EL (cell line): ENCODE measurements at places on chromosomes 16 and 17.

DNA sequence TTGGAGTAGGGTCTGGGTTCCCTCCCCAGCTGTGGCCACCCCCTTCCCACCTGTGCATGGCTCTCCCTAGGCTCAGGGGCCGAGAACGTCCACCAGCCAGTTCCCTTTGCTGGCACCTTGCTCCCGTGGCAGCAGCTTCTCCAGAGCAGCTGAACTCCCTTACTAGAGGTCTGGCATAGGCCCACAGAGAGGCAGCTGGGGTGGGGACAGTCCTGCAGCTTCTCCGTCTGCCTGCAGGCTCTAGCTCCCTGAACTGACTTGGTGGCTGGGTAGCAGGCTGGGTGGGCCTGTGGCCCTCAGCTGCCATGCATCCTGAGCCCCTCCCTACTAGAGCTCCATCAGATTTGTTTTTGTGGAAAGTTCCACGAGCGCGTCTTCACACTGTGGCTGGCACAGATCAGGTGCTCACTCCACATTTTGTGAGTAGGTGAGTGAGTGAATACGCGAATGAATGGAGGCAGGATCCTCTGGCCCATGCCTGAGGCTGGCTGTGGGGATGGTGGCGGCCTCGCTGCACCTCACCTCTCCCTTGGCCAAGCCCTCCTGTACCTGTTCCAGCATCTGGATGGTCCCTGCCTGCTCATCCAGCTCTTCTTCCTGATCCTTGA, 51.3 kb downstream of the PIPOX start:
- no peak for DNase-seq

- DNase-seq = peak; percentile 60
Measured at GRCh38 chr17:10316801-10317542, 55.8 kb downstream of the MYH13 start.

GRCh38 chr16:60582528-60582927, 1453.7 kb downstream of the CDH8 start:
- DNase-seq = no peak

DNA sequence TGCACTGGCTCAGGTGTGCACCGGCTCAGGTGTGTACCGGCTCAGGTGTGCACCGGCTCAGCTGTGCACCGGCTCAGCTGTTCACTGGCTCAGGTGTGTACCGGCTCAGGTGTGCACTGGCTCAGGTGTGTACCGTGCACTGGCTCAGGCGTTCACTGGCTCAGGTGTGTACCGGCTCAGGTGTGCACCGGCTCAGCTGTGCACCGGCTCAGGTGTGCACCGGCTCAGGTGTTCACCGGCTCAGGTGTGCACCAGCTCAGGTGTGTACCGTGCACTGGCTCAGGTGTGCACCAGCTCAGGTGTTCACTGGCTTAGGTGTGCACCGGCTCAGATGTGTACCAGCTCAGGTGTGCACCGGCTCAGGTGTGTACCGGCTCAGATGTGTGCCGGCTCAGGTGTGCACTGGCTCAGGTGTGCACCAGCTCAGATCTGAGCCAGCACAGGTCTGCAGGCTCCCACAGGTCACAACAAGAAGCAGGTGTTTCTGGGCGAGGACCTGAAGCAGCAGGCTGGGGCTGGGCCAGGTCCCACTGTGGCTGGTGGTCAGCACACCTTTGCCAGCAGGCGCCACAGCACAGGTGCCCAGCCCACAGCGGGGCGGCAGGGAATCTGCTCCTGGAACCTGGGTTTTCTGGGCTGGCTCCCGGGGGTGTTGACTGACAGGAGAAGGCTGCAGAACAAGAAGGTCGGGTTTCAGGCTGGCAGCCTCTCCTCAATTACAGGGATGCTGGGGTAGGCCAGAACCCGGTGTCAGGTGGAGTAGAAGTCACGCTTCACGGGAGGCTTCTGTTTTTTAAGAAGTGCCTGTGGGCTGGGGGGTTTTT, 17.2 kb downstream of the METRNL start:
- DNase-seq = no peak

GRCh38 chr17:34886831-34887230, 74.4 kb downstream of the CCT6B start:
- DNase-seq = no peak

- DNase-seq = peak; percentile 56
Measured at GRCh38 chr16:15874745-15875314, 13.6 kb downstream of the CEP20 start.

- DNase-seq = peak; percentile 19
Measured at GRCh38 chr17:19288453-19288852, 51.3 kb downstream of the EPN2 start.

- no peak for DNase-seq
Measured at GRCh38 chr17:42598905-42599304, 10.3 kb downstream of the RETREG3 start.

GRCh38 chr16:24700549-24701392, 28.7 kb upstream of the TNRC6A start:
- DNase-seq = peak; percentile 99

GRCh38 chr16:4342866-4343744, 8.0 kb downstream of the PAM16 start:
- DNase-seq = no peak

- peak; percentile 52 for DNase-seq
Measured at GRCh38 chr17:40791787-40792436, 7.8 kb downstream of the KRT28 start.

GRCh38 chr16:30930160-30930571, 6.8 kb downstream of the FBXL19 start:
- no peak for DNase-seq

- no peak for DNase-seq
Measured at GRCh38 chr16:67762385-67762784, 43.3 kb upstream of the GFOD2 start.

DNA sequence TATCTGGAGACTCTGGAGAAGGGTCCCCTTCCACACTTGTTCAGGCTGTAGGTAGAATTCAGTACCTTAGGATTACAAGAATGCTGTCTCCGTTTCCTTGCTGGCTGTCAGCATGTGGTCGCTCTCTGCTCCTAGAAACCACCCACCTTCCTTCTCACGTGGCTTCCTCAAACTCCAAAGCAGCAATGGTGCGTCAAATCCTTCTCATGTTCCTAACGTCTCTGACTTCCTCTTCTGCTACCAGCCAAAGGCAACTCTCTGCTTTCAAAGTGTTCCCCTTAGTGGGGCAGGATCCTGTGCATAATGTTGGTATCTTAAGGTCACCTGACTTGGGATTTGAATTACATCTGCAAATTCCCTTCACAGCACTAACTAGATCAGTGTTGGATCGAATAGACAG, 30.9 kb upstream of the DYNLRB2 start:
- DNase-seq = no peak

GRCh38 chr17:72145562-72145961, 24.7 kb downstream of the SOX9 start:
- no peak for DNase-seq
